ENCODE measurements at places on chromosomes 2 and 18.
A peak's percentile ranks its signal among the peaks of the same experiment; 100 is the strongest.

DNA sequence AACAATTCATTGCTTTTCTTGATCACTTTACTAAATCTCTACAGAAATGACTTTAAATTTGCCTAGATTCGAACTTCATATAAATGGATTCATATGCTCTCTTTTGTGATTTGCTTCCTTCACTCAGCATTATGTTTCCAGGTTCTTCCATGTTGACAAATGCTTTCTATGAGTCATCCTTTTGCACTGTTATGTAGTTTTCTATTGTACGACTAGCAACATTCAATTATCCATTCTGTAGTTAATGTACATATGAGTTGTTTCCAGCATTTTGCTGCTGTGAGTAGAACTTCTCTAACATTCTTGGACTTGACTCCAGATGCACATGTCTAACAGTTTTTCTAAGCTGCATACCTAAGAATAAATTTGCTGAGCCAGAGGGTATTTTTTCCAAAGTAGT lies 66.5 kb upstream of the NEUROD1 start:
- DNase-seq: no peak

- DNase-seq: no peak
These were observed 43.1 kb downstream of the CPS1 start for GRCh38 chr2:210599476-210599875.

DNA sequence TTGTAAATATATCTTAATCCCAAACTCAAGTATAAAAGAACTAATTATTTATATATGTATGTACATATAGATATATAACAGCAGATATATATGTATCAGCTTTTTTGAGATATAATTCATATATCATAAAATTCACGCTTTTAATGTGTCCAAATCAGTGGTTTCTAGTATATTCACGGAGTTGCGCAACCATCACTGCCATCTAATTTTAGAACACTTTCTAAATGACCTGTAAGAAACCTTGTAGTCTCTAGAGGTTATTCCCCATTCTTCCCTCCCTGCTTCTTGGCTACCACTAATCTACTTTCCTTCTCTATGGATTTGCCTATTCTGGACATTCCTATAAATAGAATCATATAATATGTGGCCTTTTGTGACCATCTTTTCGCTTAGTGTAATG lies 163.5 kb upstream of the TCF4 start:
- DNase-seq: no peak

DNA sequence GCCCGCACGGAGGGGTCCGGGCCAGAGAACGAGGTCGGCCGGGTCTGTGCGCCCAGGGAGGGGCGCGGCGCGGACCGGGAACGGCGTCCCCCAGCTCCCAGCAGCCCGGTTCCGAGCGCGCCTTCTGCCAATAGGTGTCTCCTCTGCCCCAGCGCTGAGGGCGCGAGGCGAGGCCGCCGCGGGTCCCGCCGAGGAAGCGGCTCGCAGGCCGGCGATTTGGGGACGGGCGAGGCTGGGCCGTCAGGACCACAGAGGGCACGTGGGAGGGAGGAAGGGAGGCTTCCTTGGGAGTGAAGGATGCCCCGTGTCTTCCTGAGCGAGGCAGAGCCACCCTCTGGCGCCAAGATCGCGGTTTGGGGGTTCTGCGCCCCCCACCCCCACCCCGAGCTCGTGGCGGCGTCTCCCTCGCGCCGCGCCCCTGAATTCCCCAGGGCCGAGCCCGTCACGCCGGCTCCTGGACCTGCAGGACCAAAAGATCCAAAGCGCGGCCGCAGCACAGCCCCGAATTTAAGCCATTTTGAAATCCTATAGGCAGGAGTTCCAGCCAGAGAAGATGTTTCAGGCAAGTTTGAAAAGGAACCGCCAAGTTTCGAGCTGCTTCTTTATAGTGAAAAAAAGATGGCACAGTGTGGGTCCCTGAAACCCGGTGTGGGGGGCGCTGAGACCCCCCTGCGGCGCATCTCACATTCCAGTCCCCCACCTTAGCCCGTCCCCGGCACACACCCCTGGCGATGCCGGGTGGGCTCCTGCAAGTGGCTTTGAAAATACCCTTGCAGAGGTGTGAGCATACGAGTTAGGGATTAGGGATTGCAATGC lies 909 bp downstream of the NFATC1 start:
- peak; percentile 33 for DNase-seq

DNA sequence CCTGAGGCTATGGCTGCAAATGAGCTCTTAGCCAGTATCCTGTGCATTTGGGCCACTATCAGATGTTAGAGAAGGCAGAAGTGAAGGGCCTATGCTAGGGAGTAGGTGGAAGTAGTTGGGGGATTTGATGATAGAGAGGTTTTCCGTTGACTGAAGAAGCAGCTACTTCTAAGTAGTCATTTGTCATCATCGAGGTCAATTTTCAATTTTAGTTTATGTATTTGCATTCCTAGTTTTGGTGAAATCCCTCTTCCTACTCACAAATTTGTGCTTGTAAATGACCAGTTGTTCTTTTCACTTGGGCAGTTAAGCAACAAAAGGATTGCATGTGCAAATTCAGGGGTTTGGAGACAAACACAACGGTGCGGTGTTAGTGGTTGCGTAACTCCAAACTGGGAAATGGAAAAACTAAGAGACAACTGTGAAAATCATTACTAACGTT lies 48.5 kb upstream of the PELI1 start:
- DNase-seq: no peak

DNA sequence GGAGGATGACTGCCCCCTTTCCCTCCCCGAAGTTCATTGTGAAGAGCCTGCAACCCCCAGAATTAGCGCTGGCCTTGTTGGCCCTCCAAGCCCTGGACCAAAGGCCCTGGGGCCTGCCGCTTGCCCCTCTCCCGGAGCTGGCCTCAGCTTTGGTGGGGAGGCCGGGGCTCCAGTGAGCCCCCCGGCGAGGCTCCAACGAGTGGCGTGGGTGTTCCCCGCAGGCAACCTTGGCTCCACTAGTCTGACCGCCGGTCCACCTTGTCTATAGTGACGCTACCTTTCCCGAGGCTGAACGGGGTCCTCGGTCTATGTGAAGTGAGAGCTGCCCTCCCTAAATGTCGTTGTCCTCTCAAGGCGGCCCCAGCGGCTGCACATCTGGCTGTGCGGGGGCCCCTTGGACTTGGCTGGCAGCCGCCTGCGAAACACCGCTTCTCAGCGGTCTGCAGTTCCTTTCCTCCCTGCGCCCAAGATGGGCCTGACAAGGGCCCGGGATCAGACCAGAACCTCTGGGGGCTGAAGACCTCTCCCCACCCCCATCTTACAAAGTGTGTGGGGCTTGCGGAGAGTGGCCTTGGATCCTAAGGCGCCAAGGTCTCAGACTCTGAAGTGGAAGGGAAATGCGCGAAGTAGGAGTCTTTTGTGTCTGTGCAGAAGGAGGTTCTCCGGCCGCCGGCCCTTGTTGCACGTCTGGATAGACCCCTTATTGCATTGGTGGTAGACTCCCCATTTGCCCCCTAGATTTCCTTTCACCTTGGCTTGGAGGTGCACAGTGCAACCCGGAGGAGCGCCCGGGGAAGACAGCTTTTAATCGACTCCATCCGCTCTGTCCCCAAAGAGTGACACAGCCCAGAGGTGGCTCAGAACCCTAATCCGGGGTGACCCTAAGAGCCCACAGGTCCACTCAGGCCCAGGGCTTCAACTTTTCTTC lies 3.9 kb upstream of the HOXD10 start:
- no peak for DNase-seq

GRCh38 chr2:46471019-46471583 lies 8.3 kb upstream of the TMEM247 start:
- DNase-seq: no peak

- DNase-seq: no peak
These were observed 71.7 kb downstream of the IKZF2 start for GRCh38 chr2:213079756-213080155.

GRCh38 chr2:176163672-176164056 lies 6.6 kb downstream of the HOXD3 start:
- no peak for DNase-seq

DNA sequence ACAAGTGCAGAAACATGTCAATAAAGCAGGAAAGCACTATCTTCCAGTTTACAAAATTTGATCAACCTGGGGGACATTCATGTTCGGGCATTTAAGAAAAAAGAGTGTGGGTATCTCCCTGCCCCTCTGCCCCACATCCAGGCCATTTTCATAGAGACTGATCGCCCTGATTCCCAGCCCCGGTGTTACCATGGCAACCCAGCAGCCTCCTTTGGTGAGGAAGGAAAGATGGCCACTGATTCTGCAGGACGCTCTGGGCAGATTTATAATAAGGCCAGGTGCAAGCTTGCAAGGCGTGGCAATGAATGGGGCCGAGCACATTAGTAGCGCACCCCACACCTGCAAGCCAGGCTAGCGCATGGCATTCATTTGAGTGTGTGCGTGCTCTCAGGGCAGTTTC lies 36.7 kb upstream of the ARL4C start:
- no peak for DNase-seq

- peak; percentile 30 for DNase-seq
These were observed 244.9 kb downstream of the LOXHD1 start for GRCh38 chr18:46411867-46412690.

- DNase-seq: no peak
These were observed 155.5 kb downstream of the ZFP36L2 start for GRCh38 chr2:43070676-43071502.

GRCh38 chr2:191049728-191050639 lies 36.0 kb upstream of the STAT1 start:
- peak; percentile 98 for DNase-seq

DNA sequence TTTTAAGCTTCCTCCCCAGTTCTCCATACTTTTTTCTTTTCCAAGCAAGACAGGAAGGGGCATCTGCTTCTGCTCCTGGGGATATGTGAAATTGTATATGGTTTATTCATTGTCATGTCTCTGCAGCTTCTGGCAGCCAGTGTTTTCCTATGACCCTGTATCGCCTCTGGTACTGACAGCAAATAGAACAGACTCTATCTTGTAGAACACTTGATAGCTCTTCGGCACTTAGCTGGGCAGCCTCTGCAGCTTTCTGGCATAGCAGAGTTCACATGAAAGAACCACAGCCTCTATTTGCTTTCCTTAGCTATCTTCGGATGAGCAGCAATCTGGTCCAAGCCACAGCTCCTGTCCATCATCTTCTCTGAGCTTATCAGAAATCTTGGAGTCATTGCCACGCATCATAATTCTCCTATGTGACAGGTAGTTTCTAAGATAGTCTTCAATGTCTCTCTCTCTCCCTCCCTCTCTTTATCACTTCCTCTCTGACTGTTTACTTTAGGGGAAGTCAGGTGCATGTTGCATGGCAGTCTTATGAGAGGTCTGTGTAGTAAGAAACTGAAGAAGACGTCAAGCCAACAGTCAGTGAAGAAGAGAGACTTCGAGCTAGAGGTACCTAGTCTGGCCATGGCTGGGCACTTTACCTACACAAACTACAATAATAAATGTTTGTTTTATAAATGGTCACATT lies 627.7 kb upstream of the CDH2 start:
- no peak for DNase-seq

- DNase-seq: peak; percentile 83
These were observed 108.7 kb downstream of the FEZ2 start for GRCh38 chr2:36489281-36489680.

DNA sequence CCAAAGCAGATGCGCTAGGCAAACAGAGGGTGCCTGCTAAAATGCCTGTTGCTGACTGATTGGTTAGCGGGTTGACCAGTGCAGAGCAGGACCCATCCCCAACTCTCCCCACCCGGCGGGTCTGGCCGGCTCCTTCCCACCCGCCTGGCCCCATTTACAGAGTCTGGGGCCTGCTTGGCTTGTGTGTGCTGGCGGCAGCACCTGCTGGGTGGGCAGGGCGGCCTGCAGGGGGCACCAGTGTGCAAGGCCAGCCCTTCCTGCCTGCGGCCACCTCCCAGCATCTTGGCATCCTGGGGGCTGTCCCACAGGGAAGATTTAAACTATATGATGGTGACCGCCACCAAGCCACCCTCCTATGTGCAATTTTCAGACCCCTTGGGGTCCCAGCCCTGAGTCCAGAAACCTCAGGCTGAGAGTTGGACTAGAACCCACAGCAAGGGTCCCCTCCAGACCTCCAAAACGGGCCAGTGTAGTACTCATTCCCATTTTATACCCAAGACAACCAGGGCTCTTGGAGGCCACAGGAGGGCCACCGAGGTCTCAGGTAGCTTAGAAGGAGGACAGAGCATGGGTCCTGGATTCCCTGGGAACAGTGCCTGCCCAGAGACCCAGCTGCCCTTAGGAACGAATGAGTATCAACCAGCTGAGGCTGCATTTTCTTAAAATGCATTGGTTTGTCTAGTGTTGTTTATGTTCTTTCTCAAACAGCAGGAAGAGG lies 173.6 kb downstream of the SMAD7 start:
- DNase-seq: peak; percentile 30

DNA sequence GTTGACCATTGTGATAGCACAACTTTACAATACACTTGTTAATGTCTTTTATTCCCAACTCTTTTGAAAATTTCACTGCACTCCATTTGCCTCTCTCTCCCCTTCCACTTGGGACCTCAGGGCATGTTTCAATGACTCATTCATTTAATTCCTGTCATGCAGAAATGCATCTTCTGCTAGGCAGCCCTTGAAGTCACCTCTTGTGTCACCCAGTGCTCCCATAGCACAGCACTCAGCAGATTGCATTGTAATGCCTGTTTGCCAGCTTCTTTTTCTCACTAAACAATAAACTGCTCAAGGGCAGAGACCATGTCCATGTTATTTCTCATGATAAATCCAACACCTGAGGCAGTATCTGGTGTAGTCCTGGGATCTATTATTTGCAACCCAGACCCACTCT lies 85.9 kb upstream of the ACSL3 start:
- no peak for DNase-seq

- no peak for DNase-seq
These were observed 65.0 kb downstream of the SLC4A5 start for GRCh38 chr2:74278176-74278575.

DNA sequence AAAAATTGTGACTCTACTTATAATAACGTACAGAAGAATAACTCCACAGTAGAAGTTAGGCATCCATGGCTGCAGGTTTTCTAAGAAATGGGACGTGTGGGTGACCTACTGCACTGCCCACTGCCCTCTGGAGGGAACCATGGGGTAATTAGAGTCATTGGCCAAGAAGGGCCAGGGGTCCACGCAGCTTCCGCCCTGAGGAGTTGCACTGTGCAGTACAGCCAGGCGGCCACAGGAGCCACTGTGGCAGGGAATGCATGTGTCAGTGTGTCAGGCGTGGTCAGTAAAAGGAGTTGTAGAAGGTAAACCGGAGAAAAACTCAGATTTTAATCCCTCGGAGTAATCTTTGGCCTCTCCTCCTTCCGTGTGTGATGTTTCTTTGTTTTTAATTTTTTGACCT lies 24.8 kb downstream of the NCK2 start:
- DNase-seq: no peak

GRCh38 chr2:238169708-238170251 lies 11.0 kb downstream of the ERFE start:
- peak; percentile 99 for DNase-seq

- DNase-seq: no peak
These were observed 299.9 kb upstream of the SALL3 start for GRCh38 chr18:78679613-78680260.

GRCh38 chr18:62769216-62769615 lies 53.9 kb downstream of the PHLPP1 start:
- no peak for DNase-seq

GRCh38 chr2:48213646-48214045 lies 307.3 kb upstream of the FBXO11 start:
- DNase-seq: no peak

GRCh38 chr2:138500592-138501424 lies 762 bp upstream of the SPOPL start:
- no peak for DNase-seq
